ENCODE measurements at places on chromosomes 4 and X. TPM values are rescaled to one million over a fixed set of nuclear protein-coding genes. Genes with fewer than 3 reads are reported as not detected.

- no peak overlapping the region for H3K4me3 ChIP-seq
- no peak for DNase-seq
- no peaks in the 10 kb centered on the region for H3K36me3 ChIP-seq
These were observed 11.7 kb upstream of the GYG2 start for GRCh38 chrX:2817036-2817435.

GRCh38 chrX:37420185-37420584, 71.0 kb downstream of the PRRG1 start:
- no peaks in the 10 kb centered on the region for H3K4me1 ChIP-seq
- H3K4me3 ChIP-seq = no peak overlapping the region
- H3K27me3 ChIP-seq = no peaks in the 10 kb centered on the region

DNA sequence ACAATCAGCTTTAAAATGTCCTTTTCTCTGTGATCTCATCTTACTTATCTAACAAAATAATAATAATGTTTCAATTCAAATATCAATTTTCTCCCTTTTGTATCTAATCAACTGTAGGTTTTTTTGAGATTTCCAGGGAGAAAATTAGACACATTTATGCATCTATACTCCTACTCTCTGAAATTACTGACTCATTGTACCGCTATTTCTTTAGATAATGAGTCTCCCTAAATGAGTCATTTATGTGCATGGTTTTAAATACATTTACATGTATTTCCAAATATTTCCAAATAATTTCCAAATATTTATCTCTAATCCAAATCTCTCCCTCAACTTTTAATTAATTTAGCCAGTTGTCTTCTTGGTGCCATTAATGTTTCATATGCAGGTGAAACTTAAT, 621.0 kb downstream of the TECRL start:
- H3K4me1 ChIP-seq = no peaks in the 10 kb centered on the region
- no peak for DNase-seq
- H3K27me3 ChIP-seq = no peaks in the 10 kb centered on the region
- H3K4me3 ChIP-seq = no peak overlapping the region
- no peak overlapping the region for H3K27ac ChIP-seq

DNA sequence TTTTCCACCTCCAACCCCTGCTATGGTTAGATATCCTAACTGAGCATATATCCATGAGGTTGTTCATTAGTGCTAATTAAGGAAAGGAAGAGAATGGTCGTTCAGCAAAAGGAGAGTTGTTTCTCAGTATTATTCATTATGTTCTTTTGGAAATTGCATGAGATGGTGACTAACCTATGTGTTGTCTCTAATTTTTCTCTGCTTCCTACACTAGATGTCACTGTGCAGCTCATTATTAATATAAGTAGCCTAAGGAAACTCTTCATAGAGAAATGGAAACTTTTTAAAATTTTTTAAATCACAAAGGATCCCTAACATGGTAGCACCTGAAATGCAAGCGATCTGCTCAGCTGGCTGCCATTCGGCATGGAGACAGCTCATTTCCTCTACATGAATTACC, 67.7 kb upstream of the FAM9A start:
- H3K27me3 ChIP-seq = peaks cover 8% of the 10 kb centered on the region
- no peak for DNase-seq
- no peak overlapping the region for H3K27ac ChIP-seq
- H3K36me3 ChIP-seq = no peaks in the 10 kb centered on the region
- no peak overlapping the region for H3K4me3 ChIP-seq

GRCh38 chr4:118994030-118994429, 105.4 kb downstream of the SYNPO2 start:
- H3K36me3 ChIP-seq = no peaks in the 10 kb centered on the region
- no peak for DNase-seq
- no peak overlapping the region for H3K4me3 ChIP-seq

- H3K27me3 ChIP-seq = no peaks in the 10 kb centered on the region
- no peak overlapping the region for H3K4me3 ChIP-seq
- H3K4me1 ChIP-seq = no peaks in the 10 kb centered on the region
These were observed 242.4 kb downstream of the ARHGAP24 start for GRCh38 chr4:85717351-85717750.

GRCh38 chr4:15021946-15022345, 19.7 kb downstream of the CPEB2 start:
- peaks cover 56% of the 10 kb centered on the region for H3K36me3 ChIP-seq
- no peak overlapping the region for H3K27ac ChIP-seq
- peaks cover 43% of the 10 kb centered on the region for H3K4me1 ChIP-seq
- no peak for DNase-seq
- H3K27me3 ChIP-seq = no peaks in the 10 kb centered on the region

DNA sequence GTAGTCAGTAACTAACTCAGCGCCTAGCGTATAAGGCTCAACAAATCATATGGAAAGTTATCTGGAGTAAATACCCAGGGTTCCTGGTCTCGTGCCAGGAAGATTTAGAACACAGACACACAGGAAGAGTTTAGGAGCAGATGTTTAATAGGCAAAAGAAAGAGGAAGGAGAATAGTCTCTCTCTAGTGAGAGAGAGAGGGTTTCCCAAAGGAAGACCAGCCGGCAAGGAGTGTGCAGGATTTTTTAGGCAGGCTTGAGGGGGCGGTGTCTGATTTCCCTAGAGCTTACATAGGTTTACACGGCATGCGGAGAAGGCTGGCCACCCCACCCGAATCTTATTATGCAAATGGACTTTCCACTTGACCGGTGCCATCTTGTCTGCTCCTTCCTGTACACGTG, 284.0 kb upstream of the FRG1 start:
- no peak for DNase-seq
- H3K27ac ChIP-seq = no peak overlapping the region
- no peaks in the 10 kb centered on the region for H3K36me3 ChIP-seq
- no peaks in the 10 kb centered on the region for H3K27me3 ChIP-seq
- peaks cover 2% of the 10 kb centered on the region for H3K4me1 ChIP-seq

- H3K27ac ChIP-seq = no peak overlapping the region
- no peaks in the 10 kb centered on the region for H3K36me3 ChIP-seq
- no peak for DNase-seq
- no peaks in the 10 kb centered on the region for H3K4me1 ChIP-seq
- no peak overlapping the region for H3K4me3 ChIP-seq
- no peaks in the 10 kb centered on the region for H3K27me3 ChIP-seq
These were observed 16.5 kb upstream of the ALB start for GRCh38 chr4:73387552-73387951.

GRCh38 chr4:129604632-129605255, 508.8 kb downstream of the C4orf33 start:
- H3K4me1 ChIP-seq = no peaks in the 10 kb centered on the region
- no peak overlapping the region for H3K4me3 ChIP-seq
- H3K27ac ChIP-seq = no peak overlapping the region
- H3K27me3 ChIP-seq = no peaks in the 10 kb centered on the region

DNA sequence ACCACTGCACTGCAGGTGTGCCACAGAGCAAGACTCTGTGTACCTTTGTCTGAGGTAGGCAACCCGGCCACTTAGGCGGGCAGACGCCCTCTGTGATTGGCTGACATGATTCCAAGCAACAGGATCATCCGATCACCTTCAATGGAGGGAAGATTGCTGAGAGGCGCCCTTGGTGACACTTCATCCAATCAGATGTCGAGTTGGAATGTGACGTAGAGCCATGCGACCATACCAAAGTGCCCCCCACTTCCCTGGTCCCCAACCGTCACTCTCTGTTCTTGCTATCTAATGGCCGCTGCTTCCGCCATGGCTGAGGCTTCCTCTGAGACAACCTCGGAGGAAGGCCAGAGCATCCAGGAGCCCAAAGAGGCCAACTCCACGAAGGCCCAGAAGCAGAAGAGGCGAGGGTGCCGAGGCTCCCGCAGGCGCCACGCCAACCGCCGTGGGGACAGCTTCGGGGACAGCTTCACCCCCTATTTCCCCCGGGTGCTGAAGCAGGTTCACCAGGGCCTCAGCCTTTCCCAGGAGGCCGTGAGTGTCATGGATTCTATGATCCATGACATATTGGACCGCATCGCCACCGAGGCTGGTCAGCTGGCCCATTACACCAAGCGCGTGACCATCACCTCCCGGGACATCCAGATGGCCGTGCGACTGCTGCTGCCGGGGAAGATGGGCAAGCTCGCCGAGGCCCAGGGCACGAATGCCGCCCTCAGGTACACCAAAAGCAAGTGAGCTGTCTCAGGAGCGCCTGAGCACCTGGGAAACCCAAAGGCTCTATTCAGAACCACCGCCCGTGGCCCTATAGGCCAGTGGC, at the start of gene H2BW2:
TSS of gene H2BW2 (plus strand) at position 268 of the 817 bp plus-strand sequence. CDS start at position 307, 39 bp downstream.
- no peak within 1 kb of the TSS for H3K4me3 ChIP-seq
- DNase-seq = no peak
- H3K36me3 ChIP-seq = no peaks in the 10 kb centered on the region
- peaks cover 3% of the 10 kb centered on the region for H3K27me3 ChIP-seq

GRCh38 chr4:112951362-112952312, 97.8 kb upstream of the ANK2 start:
- no peak for DNase-seq
- H3K4me3 ChIP-seq = no peak overlapping the region
- H3K27me3 ChIP-seq = peaks cover 12% of the 10 kb centered on the region
- no peak overlapping the region for H3K27ac ChIP-seq
- H3K36me3 ChIP-seq = no peaks in the 10 kb centered on the region
- no peaks in the 10 kb centered on the region for H3K4me1 ChIP-seq

DNA sequence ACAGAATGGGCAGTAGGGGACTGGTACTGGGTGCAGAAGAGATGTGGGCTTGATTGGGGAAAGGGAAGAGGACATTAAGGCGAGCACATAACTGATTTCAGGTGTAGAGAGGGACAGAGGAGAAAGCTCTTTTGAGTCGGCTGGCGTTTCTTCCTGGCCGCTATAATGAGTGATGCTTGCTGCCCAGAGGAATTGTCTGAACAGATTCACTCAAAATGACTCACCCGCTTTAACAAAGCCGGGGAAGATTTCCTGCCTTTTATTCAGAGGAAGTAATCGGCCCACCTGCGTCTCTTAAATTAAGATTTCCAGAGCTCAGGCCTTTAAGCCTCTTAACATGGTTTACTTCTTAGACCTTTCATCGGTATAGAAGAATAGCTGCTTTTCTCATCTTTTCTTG, 102.1 kb upstream of the AP1S2 start:
- no peaks in the 10 kb centered on the region for H3K36me3 ChIP-seq
- DNase-seq = no peak
- H3K27me3 ChIP-seq = no peaks in the 10 kb centered on the region
- H3K4me3 ChIP-seq = no peak overlapping the region

- H3K27ac ChIP-seq = no peak overlapping the region
- no peaks in the 10 kb centered on the region for H3K36me3 ChIP-seq
- no peak for DNase-seq
These were observed 44.6 kb upstream of the VEGFC start for GRCh38 chr4:176837169-176837895.

GRCh38 chr4:40850496-40850895, 100.7 kb downstream of the NSUN7 start:
- H3K4me3 ChIP-seq = no peak overlapping the region
- DNase-seq = no peak
- no peak overlapping the region for H3K27ac ChIP-seq
- no peaks in the 10 kb centered on the region for H3K36me3 ChIP-seq
- no peaks in the 10 kb centered on the region for H3K4me1 ChIP-seq

GRCh38 chrX:106220177-106220576, 52.1 kb downstream of the PWWP3B start:
- H3K4me3 ChIP-seq = no peak overlapping the region
- no peaks in the 10 kb centered on the region for H3K36me3 ChIP-seq
- no peak overlapping the region for H3K27ac ChIP-seq
- H3K27me3 ChIP-seq = no peaks in the 10 kb centered on the region

DNA sequence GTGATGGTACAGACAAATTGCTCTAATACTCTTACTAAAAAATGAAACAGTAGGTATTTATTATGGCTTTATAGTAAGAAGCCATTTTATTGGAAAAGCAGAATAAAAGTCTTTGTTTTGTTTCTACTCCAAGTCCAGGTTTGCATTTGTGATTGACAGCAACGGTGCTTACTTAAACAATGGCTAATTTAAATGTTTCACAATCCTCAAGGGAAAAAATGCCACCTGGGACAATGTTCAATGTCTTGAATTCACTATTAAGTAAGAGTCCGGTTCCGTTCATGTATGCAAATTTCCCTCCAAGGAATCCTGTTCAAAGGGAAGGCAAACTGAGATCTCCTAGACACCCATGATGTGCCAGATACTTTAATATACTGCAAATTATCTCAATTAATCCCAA, 123.6 kb downstream of the RBM47 start:
- DNase-seq = no peak
- H3K36me3 ChIP-seq = no peaks in the 10 kb centered on the region
- H3K27ac ChIP-seq = no peak overlapping the region
- peaks cover 13% of the 10 kb centered on the region for H3K4me1 ChIP-seq
- H3K27me3 ChIP-seq = no peaks in the 10 kb centered on the region
- no peak overlapping the region for H3K4me3 ChIP-seq

DNA sequence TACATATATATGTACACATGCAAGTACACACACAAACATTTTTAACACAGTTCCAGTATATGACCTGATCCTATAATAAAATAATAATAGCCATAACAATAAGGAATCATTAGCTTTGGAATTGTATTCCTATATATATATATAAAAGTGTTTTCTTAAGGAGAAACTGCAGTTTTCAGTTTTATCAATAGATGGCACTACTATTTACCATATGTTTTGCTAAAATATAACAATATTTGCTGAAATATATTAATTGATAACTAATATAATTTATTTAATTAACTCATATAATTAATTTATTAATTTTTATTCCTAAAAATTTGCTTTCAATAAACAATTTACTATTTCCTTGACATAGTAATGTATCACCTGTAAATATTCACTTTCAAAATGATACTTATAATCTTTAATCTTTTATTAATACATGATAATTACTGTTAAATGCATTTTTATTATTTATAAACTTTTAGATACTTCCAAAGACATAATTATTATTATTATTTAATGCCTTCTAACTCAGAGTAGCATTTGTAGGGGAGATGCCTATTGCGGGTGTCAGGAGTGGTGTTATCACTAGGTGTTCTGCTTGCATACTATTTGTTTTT, 599.5 kb downstream of the FSTL5 start:
- no peaks in the 10 kb centered on the region for H3K4me1 ChIP-seq
- H3K27ac ChIP-seq = no peak overlapping the region
- DNase-seq = no peak
- no peak overlapping the region for H3K4me3 ChIP-seq
- H3K27me3 ChIP-seq = no peaks in the 10 kb centered on the region

GRCh38 chr4:61400439-61401038, 200.4 kb downstream of the ADGRL3 start:
- no peak for DNase-seq
- H3K36me3 ChIP-seq = no peaks in the 10 kb centered on the region
- no peaks in the 10 kb centered on the region for H3K27me3 ChIP-seq
- no peaks in the 10 kb centered on the region for H3K4me1 ChIP-seq
- H3K4me3 ChIP-seq = no peak overlapping the region
- no peak overlapping the region for H3K27ac ChIP-seq

HSFX4 gene
- not detected for total RNA-seq

C4orf33 gene
- total RNA-seq = 26.2 TPM

FABP2 gene
- total RNA-seq = not detected

F8A3 gene
- total RNA-seq = 0.50 TPM

EPHA5 gene
- total RNA-seq = not detected

MSANTD1 gene
- total RNA-seq = 0.65 TPM

CORIN gene
- total RNA-seq = 0.08 TPM

VCX3B gene
- total RNA-seq = not detected

STK26 gene
- 50.8 TPM for total RNA-seq

KCND1 gene
- total RNA-seq = 4.9 TPM

ART3 gene
- 0.30 TPM for total RNA-seq
